ENCODE measurements at places on chromosomes 7 and 10.

DNA sequence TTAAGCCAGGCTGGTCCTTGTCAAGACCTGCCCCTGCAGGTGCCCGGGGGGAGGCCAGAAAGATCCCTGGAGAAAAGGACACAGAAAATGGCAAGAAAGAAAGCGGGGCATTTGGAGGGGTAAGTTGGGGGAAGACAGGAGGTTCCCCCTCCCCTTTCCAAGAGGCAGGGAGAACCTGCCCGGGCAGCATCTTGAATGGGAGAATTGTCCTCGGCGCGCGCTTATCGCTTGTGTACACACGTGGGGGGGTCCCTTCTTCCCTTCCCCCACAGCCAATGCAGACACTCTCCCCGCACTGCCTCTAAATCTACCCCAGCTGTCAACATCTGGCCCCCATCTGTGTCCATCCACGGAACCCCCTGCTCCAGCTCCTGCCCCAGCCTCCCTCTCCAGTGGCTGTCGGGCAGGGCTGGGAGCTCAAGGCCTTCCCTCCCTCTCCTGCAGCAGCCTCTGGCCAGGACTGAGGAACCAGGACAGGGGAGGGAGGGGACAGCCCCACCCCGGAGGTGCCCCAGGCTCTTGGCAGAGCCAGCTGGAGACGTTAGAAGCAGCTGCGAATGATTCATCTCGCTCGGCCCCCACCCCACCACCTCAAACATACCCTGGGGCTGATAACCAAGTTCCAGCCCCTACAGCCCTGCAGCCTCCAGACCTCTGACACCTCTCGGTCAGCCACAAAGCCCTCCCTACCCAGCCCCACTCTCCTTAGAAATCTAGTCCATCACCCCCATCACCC, 25.3 kb downstream of the EPHB4 start:
- DNase-seq = no peak

DNA sequence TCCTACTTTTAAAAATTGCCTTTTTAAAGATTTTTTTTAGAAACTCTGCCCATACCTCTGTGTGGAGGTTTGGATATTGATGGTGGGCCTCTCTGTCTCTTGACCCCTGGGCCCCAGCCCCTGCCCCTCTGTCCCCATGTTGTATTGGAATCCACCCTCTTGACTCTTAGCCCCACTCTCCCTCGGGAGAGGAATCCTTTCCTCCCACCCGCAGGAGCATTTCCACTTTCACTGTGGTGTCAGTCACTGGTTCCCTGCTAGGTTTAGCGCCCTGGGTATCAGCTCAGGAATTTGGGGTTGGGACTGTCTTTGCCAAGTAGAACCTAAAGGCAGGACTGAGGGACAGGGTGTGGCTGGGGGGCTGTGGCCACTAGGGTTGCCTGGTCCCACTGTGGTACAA, 10.1 kb downstream of the PFKFB3 start:
- no peak for DNase-seq

- DNase-seq = no peak
These were observed 8.0 kb downstream of the HKDC1 start for GRCh38 chr10:69228151-69228550.

- no peak for DNase-seq
These were observed 41.5 kb downstream of the PRF1 start for GRCh38 chr10:70561070-70561469.

GRCh38 chr7:105794741-105795729, 81.4 kb downstream of the ATXN7L1 start:
- no peak for DNase-seq

- no peak for DNase-seq
These were observed 24.5 kb upstream of the CDK1 start for GRCh38 chr10:60753817-60754216.

- DNase-seq = no peak
These were observed 14.6 kb downstream of the GATA3 start for GRCh38 chr10:8069108-8069507.

DNA sequence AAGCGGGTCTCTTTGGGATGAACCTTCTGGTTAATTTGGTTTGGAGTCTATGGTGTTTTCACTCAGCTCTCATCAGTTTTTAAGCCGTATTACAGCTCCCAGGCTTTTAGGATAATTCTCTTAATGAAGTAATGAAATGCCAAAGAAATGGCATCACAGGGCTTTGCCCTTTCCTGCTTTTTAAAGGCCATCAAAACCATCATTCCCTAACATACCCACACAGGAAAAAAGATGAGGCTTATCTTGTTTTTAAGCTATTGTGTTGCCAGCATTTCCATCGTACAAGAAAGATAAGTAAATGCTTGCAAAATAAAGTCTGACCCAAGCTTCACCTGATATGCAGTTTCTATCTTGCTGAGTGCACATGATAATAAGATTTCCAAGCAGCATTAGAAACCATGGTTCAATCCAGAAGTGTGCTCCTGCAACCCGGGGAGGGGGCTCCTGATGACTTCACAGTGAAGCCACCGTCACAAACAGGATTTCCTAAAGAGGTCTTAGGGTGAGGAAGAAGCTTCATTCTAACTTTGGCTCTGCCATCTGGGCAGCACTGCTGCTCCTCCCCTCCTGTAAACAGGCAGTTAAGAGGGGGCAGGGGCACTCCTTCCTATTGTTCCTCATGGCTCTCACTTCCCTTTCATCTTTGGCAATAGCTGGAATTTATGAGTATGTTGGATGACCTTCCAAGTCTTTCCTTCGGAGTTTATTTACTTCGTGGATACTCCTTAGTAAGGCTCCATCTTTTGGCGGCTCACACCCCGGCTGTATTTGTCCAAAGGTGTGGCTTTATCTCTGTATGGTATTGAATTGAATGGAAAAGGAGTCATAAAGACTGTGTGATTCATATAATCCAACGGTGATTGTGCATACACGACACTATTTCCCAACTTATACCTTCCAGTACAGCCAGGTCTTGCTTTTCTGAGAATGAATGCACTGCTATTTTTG, 55.2 kb upstream of the FAM133B start:
- DNase-seq = no peak

- DNase-seq = no peak
These were observed 1512.8 kb downstream of the REEP3 start for GRCh38 chr10:65033957-65034356.

DNA sequence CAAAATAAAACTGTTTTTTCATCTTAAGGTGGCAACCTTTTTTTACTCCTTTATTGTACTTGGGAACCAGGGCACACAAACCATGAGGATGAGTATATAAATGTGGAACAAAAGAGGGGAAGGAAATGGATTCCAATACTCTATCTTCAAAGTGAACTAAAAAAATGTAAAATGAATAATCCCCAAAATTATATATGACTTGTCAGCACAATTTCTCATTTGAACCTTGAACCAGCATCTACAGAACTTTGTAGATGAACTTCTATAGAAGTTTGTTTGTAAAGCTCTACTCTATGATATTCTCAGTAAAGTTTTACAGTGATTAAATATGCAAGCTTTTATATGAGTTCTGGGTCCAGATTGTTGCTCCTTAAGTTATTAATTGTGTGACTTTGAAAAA, 218.2 kb upstream of the ETV1 start:
- no peak for DNase-seq

- DNase-seq = no peak
These were observed 14.2 kb downstream of the KPNA7 start for GRCh38 chr7:99193527-99194220.

- peak; percentile 20 for DNase-seq
These were observed 395.0 kb downstream of the THSD7A start for GRCh38 chr7:11436773-11437524.

DNA sequence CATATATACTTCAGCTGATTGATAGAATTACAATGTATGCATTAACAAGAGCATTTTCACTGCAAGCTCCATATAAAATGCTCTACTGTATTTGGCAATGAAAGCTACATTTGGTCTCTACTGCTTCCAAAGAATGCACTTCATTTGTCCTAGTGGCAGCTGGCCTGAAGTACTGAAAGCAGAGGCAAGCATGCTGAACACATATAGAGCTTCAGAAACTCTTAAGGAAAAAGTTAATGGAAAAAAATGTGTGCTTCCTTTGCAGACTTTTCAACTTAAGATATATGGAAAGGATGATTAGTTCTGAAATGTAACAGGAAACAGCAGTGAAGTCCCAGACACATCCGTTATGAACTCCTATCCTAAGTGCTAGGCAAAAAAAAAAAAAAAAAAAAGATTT, 537.1 kb upstream of the POM121L12 start:
- DNase-seq = peak; percentile 5
